NCI-H1436 treated with DMSO at 0.1 percent for 48 hours (cell line): ENCODE measurements at places on chromosomes 13 and 19.
A peak's percentile ranks its signal among the peaks of the same experiment; 100 is the strongest.

DNA sequence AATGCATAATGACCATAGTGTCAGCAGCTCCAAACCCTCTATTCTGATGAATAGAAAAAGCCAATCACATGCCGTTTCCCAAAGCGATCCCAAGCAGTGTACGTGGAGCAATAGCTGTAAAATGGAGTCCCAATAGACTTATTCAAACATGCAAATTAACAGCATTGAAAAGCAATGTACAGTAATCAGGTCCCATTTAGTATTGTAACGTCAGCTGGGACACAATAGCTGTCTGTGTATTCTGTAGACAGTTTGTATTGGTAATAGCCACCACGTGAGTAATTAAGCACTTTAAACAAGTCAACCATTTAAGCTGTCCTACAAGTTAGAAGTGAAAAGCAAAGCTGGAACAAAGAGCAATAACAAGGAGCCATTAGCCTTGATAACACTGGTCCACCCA, 698.2 kb downstream of the PCDH17 start:
- DNase-seq, result peak; percentile 94

DNA sequence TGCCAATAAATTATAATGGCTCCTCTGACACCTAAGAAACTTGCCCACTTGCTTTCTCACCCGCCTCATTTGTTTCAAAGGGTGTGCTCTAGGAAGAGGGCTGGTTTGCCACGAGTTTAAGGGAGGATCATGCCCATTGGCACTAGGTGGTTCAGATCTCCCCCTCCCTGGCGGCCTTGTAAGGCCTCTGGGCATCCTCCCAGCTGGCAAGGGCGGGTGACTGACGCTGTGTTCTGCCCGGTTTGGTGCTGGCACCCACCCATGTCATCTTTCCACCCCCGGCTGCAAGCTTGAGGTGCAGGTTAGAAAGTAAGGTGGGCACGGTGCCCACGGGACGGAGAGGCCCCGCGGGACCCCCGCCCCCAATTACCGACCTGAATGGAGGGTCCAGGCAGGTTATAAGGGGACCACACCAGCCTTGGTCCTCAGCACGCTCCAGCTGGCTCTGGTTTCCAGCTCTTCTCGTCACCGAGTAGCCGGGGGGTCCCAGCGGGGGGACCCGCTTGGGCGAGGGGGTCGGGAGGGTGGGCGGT, 90.4 kb downstream of the PTPRS start:
- DNase-seq, result no peak

- no peak for DNase-seq
Measured at GRCh38 chr13:89052699-89053098, 1381.5 kb downstream of the SLITRK5 start.

GRCh38 chr13:108586826-108587225, 42.6 kb upstream of the MYO16 start:
- DNase-seq, result no peak

DNA sequence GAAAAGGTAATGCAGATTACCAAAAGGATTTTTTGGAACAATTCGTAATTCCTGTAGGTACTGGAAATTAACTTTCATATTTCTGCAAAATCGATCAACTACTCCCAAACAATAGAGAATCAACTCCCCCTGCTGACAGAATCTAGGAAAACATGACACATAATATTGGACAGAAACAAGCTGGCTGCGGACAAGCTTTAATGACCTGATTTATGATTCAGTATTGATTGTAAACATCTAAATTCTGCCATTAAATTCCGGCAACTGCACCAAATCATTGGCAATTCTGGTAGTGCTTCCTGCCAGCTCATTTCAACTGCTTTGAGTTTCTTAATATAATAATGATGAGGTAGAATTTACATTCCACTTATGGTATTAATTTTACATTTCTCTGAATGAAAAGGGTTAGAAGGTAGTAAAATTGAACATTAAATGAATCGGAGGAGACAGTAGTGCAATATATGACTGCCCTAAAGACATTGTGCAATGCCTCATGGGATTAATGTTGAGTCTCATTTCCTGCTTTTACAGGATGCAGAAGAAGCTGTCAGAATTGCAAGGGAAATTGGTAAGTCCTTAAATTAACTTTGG, 146.5 kb downstream of the PCCA start:
- no peak for DNase-seq

DNA sequence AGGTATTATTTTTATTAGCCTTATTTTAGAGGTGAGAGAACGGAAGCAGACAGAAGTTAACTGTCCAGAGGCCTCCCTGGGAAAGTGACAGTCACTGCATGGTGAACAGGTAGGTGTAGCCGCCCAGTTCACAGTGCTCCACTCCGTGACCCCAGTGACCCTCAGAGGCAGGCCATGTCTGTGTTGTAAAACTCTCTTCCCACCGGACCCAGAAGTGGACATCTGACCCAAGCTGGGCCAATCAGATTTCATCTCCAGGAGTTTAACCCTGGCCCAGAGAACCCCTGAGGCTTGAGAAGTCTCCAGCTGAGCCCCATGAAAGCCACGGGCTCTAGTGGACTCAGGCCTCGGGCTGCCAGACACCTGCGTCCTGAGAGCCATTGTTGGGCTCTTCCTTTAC, 83.6 kb upstream of the FARP1 start:
- no peak for DNase-seq

DNA sequence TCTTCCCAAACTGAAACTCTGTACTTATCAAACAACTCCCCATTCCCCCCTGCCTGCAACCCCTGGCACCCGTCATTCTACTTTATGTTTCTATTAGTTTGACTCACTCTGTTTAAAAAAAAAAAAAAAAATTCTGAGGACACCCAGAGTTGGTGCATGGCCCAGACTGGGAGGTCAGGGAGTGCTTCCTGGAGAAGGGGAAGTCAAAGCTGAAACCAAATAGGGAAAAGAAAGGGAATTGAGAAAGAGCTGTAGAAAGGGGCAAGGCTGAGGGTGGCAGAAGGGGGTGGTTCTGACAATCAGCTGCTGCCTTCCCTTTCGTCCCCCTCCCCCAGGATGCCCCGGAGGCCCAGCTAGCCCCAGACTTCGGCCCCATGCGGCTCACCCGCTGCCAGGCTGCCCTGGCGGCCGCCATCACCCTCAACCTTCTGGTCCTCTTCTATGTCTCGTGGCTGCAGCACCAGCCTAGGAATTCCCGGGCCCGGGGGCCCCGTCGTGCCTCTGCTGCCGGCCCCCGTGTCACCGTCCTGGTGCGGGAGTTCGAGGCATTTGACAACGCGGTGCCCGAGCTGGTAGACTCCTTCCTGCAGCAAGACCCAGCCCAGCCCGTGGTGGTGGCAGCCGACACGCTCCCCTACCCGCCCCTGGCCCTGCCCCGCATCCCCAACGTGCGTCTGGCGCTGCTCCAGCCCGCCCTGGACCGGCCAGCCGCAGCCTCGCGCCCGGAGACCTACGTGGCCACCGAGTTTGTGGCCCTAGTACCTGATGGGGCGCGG, 9.0 kb upstream of the STRN4 start:
- DNase-seq, result no peak

DNA sequence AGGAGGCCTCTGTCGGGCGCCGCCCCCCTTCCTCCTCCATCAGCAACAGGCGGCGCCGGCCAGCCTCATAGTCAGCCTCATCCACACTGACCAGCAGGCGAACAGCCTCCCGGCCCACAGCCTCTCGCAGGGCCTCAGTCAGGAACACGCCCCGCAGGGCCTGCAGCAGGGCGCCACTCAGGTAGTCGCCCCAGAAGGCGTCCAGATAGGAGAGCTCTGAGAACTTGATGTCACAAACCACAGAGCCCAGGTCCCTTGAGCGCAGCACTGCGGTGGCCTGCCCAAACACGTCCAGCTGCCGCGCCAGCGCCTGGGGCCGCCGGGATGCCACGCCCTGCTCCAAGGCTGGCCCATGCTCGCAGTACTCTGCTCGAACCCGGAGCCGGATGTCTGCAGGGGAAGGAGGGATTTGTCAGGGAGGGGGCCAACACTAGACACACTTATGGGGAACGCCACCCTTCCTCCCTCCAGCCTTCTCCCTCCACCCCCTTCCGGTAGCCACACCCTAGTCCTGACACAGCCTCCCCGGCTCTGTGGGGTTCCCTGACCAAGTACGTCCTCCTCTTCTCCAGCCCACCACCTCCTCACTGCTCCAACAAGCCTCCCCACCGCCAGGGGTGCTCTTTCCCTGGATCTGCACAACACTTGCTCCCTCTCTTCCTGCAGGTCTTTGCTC, 17.9 kb downstream of the DEDD2 start:
- DNase-seq, result no peak

- no peak for DNase-seq
Measured at GRCh38 chr13:107450431-107450830, 764.9 kb downstream of the LIG4 start.

- DNase-seq, result no peak
Measured at GRCh38 chr19:32265995-32266394, 79.4 kb upstream of the ZNF507 start.
